ENCODE measurements at places on chromosomes 12 and 14. TPM values are rescaled to one million over a fixed set of nuclear protein-coding genes. Genes with fewer than 3 reads are reported as not detected.

DNA sequence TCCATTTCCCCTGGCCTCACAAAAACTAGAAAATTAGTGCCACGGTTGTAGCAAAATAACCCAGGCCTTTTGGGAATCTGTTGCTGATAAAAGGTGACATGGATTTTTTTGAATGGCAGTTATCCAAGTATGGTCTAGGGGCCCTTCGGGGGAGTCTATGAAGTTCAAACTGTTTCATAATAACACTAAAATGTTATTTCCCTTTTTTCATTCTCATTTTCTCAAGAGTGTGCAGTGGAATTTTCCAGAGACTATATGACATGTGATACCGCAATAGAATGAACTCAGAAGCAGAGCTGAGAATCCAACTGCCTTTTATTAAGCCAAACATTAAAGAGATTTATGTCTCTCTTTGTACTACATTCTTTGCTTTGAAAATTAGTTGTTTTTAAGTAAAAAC, 26.9 kb downstream of the GSTZ1 start:
- no peak for ATAC-seq

- ATAC-seq, result no peak
Observed at GRCh38 chr12:88247241-88247643, 105.1 kb downstream of the TMTC3 start.

DNA sequence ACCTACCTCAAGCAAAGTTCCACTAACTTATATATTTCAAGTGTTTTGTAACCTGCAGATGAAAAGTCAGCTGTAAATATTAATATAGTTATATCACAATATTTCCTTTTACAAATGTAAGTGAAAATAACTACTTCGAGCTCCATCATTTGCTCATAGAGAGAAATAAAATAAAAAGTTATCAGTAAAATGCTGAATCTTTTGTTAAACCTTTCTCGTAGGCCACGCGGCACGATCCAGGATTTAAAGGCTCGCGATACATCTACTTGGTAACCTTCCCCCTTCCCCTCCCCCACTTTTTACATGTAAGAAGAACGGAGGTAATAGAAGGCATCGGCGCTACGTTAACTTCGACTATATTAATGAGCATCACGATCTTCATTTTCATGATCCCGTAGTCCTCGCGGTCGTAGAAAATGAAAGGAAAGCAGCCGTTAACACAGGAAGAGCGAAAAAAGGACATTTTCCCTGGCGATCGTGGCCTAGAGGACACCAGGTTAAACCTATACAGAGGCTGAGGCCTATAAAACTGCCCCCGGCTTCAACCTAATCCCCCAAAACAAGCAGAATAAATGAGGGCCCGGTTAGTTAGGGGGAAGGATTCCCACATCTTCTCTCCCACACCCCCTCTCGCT, 508 bp downstream of the HNRNPC start:
- no peak for ATAC-seq

GRCh38 chr14:104880584-104881210, 15.6 kb downstream of the CEP170B start:
- ATAC-seq, result no peak

GRCh38 chr12:100499416-100499815, 25.8 kb downstream of the NR1H4 start:
- no peak for ATAC-seq

- no peak for ATAC-seq
Observed at GRCh38 chr12:49111206-49111605, 559 bp upstream of the LMBR1L start.

- ATAC-seq, result no peak
Observed at GRCh38 chr12:31205054-31205453, 120.9 kb downstream of the SINHCAF start.

GRCh38 chr12:25872137-25872536, 86.3 kb upstream of the RASSF8 start:
- no peak for ATAC-seq

DNA sequence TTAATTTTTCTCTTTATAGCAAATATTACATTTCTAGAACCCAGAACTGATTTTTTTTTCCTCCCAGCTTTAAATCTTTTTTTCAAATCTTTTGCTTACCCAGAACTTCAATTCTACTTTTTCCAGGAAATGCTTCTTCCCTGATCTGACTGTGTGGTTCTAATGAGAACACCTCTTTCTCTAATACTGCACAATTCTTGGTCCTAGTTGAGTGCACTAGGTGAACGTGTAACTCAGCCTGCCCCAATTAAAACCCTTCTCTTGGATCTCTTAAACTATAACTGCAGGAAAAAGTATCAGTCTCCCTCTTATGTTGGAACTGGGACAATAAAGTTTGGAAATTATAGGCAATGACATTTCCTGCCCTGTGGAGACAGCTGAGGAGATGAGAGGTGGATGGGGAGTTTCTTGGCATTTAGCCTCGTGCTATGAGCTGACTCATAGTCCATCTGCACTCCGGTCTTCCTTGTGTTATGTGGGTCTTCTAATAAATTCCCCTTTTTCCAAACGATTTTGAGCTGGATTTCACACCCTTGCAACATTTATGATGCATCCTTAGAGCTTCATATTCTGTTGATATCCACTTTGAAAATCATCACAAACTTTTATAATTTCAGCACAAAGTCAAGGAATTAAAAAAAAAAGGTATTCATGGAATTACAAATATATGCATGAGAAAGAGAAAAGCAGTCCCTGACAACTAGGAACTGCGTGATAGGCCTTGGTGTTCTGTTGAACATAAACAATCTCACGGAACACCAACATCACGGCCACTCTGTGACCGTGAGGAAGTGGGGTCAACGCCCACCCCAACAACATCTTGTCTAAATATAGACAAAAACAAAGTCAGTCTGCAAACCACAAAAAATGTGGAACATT, 52.4 kb downstream of the BRMS1L start:
- peak; percentile 57 for ATAC-seq

DNA sequence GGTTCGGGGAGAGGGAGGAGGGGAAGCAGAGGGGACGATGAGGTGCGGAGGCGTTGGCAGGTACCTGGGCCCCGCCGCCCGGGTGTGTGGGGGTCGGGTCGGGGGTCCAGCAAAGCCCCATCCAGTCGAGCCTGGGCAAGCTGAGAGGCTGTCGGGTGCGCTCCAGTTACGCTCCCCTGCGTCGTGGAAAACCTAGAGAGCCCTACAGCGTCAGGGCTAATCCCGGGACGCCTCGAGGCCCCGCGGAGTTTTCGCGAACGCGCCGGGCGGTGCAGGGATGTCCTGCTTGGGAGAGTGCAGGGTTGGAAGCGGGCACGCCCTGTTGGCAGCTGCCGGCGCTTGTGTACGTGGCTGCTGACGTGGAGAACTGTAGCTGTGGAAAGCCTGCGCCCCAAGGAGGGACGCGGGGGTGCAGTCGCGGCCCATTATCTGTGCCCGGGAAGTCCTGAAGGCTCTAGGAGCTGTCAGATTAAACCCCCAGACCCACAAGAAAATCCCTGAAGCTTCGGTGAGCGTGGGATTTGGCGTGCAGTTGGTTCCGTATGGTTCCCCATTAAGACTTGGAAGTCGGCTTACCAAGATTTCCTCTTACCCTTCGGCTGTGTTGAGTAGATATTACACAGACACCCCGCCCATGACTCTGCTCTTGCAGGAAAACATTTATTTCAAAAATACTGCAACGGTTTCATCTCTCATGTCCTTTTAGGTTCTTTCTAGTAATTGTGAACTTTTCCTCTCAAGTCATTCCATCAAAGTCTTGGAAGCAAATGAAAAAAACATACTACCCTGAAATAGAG, 11.3 kb upstream of the SLC38A2 start:
- peak; percentile 78 for ATAC-seq

MYF5 gene
- total RNA-seq, result not detected

YAF2 gene
- 25.9 TPM for total RNA-seq

GPX2 gene
- 0.23 TPM for total RNA-seq

AHNAK2 gene
- 34.2 TPM for total RNA-seq

ZNF410 gene
- total RNA-seq, result 36.4 TPM

RNASE2 gene
- total RNA-seq, result 19.0 TPM
